ENCODE measurements at places on chromosomes 2 and 18. TPM values are rescaled to one million over a fixed set of nuclear protein-coding genes. Genes with fewer than 3 reads are reported as not detected.

- no peak for DNase-seq
Measured at GRCh38 chr2:144324446-144325045, 195.4 kb downstream of the ZEB2 start.

The TMEM198 gene
- total RNA-seq, result 2.9 TPM

The PROM2 gene
- 6.0 TPM for total RNA-seq

DNA sequence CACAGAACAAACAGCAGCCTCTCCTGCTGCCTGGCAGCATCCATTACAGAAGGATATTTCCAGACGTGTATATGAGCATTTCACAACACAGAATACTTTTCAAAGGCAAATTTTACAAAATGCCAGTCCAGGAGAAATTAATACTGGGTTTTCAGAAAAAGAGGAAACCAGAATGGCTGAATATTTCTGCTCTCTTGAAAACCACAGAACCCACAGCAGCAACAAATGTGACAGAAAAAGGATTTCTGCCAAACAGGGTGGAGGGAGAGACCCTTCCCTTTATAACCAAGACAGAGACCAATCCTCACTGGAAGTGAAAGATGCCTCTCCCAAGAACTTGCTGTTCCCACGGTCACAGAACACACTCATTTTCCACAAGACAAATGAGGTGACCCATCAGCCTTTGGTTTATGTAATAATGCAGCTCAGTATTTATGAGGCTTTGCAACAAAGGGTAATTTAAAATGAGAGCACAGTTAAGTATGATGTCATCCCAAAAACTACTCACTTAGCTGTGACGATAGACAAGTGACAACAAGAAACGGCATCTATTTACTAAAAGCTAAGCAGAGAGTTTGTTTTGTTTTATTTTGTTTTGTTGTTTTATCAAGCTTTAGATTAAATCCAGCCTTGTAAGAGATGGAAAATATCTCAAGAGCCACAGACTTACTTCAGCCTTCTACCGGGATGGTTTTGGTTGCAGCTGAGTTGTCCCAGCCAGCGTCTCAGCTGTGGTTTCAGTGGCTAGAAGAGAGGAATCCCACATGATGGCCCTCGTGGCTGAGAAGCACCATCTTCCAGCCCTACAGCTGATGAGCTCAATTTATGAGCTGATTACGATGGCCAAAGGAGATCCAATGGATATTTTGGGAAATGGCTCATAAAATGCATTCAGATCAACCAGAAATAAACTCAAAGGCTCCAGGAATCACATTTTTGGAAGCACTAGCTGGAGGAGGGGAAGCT is 249.3 kb upstream of the AGAP1 start:
- no peak for DNase-seq

The FBXO41 gene
- total RNA-seq, result 2.1 TPM

The GAREM2 gene
- total RNA-seq, result 1.9 TPM

DNA sequence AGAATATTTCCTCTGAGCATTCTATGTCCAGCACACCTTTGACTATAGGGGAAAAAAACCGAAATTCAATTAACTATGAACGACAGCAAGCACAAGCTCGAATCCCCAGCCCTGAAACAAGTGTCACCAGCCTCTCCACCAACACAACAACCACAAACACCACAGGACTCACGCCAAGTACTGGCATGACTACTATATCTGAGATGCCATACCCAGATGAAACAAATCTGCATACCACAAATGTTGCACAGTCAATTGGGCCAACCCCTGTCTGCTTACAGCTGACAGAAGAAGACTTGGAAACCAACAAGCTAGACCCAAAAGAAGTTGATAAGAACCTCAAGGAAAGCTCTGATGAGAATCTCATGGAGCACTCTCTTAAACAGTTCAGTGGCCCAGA is 79.4 kb upstream of the FAM117B start:
- DNase-seq, result no peak

- DNase-seq, result peak; percentile 35
Measured at GRCh38 chr2:95380280-95380679, 22.2 kb upstream of the FAHD2A start.

The CFAP65 gene
- not detected for total RNA-seq

Data from upper lobe of right lung (tissue), 1 donor.